ENCODE measurements at places on chromosomes 5 and 9. TPM values are rescaled to one million over a fixed set of nuclear protein-coding genes. Genes with fewer than 3 reads are reported as not detected.
A peak's percentile ranks its signal among the peaks of the same experiment; 100 is the strongest.

Gene SPAAR
- 4.0 TPM for total RNA-seq

Gene COL27A1
- 12.8 TPM for total RNA-seq

Gene TAF11L10
- total RNA-seq: not detected

Gene SPINK6
- not detected for total RNA-seq

Gene LCN15
- total RNA-seq: not detected

Gene ANKRD55
- total RNA-seq: not detected

Gene ORM1
- not detected for total RNA-seq

Gene CTNND2
- 41.3 TPM for total RNA-seq

Gene FOXD4L3
- total RNA-seq: not detected

Gene IL13
- total RNA-seq: not detected

Gene PLPP6
- total RNA-seq: 2.7 TPM

Gene LIX1
- not detected for total RNA-seq

- no peak for DNase-seq
Measured at GRCh38 chr5:19233573-19233972, 754.4 kb downstream of the CDH18 start.

GRCh38 chr9:82570226-82570625 is 492.7 kb downstream of the RASEF start:
- DNase-seq: no peak

DNA sequence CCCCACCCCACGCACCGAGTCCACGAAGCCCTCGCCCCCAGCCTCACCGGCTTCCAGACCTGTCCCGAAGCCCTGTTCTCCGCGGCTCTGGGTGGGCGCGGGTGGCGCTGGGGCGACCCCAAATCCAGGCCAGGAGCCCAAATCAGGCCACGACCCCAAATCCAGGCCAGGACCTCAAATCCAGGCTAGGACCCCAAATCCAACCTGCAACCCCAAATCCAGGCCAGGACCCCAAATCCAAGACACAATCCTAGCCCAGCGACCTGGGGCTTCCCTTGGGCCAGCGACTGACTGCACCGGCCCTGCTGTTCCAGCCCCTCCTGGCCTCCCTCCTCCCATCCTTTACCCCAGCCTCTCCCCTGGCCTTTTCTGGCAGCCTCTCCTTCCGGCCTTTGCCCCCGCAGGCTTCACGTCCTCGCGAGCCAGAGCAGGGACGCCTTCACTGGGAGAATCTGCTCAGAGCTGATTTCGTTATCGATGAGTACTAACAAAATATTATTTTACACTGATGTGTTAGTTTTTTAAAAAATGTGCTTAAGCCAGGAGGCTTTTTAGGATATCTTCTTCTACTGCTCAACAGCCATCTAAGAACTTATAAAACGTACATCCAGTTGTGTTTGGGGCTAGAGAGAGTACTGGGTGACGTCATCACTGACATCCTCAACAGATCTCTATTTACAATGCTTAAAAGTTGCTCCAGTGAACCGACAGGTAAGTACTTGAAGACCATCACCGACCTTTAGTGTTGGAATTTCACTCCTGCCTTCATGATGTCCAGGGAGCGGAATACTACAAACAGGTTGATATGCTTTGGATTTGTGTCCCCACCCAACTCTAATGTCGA is 34.7 kb downstream of the TRIP13 start:
- peak; percentile 54 for DNase-seq

GRCh38 chr5:154483654-154484392 is 5.8 kb upstream of the HAND1 start:
- DNase-seq: no peak

GRCh38 chr5:135883441-135883840 is 12.2 kb downstream of the IL9 start:
- DNase-seq: no peak

- no peak for DNase-seq
Measured at GRCh38 chr9:90815183-90815943, 13.7 kb downstream of the SYK start.

DNA sequence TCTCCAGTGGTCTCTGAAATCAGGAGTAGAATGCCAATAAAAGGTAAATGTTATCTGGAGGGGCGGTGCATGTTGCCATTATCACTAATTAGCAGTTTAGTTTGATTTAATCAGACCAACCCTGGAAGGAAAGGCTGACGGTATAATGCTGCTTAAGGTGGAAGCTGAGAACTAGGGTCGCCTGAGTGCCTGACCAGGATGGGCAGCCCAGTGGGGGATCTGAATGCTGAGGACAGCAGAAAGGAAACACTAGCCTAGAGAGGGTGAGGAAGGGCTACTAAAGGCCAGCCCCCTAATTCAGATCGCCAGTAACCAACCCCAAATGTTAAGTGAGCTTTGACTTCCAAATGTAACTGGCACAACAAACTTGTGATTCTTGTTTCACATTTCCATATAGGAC is 172.2 kb downstream of the APBA1 start:
- no peak for DNase-seq

- DNase-seq: no peak
Measured at GRCh38 chr5:120164986-120165385, 299.1 kb upstream of the PRR16 start.

DNA sequence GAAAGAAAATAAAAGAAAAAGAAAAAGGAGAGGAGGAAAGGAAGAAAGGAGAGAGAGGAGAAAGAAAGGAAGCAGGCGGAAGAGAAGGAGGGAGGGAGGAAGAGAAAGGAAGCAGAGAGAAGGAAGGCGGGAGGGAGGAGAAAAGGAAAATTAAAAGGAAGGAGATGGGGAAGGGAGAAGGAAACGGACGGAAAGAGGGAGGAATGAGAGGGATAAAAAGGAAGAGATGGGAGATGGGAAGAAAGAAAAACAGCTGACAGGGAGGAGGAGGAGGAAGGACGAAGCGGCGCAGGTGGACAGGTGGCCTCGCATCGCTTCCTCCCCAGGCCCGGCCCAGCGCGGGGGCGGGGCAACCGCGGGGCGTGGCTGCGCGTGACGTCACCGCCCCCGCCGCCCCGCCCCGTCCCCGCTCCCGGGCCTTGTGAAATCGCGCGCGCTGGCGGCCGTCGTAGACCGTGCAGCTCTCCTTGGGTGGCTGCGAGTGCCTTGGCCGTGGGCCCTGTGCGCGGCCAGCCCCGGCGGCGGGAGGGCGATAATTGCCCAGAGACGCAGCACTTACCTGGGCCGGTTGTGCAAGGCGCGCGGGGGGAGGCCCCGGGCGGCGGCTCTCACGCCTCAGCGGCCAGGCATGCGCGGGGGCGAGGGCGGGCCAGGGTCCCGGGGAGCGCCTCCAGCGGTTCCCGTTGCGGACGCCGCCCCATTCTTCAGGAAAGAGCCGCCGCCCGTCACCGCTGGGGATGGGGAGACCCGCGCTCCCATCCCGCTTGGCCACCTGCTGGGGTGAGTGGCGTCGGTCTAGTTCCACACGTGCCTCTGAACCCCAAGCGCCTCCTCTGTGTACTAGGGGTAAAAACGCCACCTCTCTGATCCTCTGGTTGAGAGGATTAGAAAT is 49.6 kb upstream of the FOXE1 start:
- peak; percentile 88 for DNase-seq

- DNase-seq: peak; percentile 33
Measured at GRCh38 chr9:138053321-138053868, 175.8 kb downstream of the CACNA1B start.

DNA sequence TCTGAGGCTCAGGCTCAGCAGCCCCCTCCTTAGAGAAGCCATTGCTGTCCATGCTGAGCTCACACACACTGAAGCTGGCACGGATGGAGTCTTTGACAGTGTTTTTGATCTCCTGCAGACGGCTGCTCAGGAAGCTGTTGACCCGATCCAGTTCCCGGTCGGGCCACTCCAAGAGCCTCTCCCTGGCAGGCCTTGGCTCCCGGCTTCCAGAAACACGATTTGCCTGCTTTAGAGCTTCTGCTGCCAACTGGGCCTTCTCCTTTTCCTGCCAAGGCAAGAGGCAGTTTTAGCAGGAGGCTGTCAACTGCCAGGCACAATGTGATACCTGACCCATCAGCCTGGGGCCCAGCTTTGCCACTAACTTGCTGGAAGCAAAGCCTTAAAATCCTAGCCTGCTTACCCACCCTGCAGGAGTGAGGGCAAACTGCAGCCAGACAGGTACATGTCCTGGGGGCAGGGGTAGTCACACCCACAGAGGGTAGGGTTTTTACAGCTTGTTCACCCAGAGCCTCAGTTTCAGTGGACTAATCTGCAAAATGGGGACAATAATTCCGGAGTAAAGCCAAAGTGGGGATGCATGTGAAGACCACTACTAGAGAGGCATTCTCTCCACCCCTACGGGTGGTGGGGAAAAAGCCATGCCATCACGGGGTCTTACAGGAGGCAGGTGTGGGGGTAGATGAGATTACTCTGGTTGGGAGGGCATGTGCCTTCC is 8.3 kb upstream of the DDX41 start:
- no peak for DNase-seq

- DNase-seq: no peak
Measured at GRCh38 chr5:150540615-150541396, 32.9 kb downstream of the NDST1 start.

- DNase-seq: no peak
Measured at GRCh38 chr9:130235558-130236435, 29.8 kb upstream of the HMCN2 start.

DNA sequence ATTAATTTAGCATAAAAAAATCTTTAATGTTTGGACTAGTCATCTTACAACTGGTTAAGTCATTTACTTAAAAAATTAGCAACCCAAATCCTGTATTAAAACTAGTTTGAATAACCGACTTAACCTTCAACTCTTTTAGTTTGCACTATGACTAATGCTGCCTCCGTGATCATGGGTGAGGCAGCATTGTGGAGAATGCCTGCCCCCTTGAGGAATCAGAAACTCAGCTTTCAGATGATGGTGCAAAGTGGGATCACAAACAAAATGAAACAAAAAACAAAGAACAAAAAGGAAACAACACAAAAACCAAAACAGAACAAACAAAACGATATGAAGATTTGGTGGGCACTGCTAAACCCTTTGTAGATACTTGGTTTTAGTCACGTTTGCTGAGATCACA is 127.0 kb upstream of the PALM2AKAP2 start:
- DNase-seq: no peak

DNA sequence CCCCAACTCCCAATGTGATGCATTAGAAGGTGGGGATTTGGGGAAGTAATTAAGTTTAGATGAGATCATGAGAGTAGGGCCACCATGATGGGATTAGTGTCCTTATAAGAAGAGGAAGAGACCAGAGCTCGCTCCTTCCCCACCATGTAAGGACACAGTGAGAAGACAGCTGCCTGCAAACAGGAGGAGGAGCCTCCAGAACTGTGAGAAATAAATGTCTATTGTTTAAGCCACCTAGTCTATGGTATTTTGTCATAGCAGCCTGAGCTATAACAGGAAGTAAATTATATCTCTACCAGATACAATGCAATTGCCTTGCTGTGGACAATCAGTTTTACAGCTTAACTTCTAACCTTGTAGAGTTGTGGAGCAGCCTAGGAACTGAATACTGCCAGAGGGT is 58.0 kb downstream of the ANKRD33B start:
- DNase-seq: no peak

Data from cardiac septum (tissue), 1 donor.